Esophagus muscularis mucosa (tissue), 4 donors: ENCODE measurements at places on chromosomes 5 and 9. TPM values are rescaled to one million over a fixed set of nuclear protein-coding genes. Genes with fewer than 3 reads are reported as not detected.

- DNase-seq = no peak
Measured at GRCh38 chr5:57598756-57599155, 116.1 kb upstream of the ACTBL2 start.

- DNase-seq = no peak
Measured at GRCh38 chr9:87857141-87857947, 25.3 kb upstream of the SPATA31E1 start.

- DNase-seq = no peak
Measured at GRCh38 chr5:79699763-79700400, 10.2 kb downstream of the CMYA5 start.

GRCh38 chr5:107517185-107518033 is 153.3 kb downstream of the EFNA5 start:
- no peak for DNase-seq

GRCh38 chr5:107652839-107653607 is 17.7 kb downstream of the EFNA5 start:
- no peak for DNase-seq

DNA sequence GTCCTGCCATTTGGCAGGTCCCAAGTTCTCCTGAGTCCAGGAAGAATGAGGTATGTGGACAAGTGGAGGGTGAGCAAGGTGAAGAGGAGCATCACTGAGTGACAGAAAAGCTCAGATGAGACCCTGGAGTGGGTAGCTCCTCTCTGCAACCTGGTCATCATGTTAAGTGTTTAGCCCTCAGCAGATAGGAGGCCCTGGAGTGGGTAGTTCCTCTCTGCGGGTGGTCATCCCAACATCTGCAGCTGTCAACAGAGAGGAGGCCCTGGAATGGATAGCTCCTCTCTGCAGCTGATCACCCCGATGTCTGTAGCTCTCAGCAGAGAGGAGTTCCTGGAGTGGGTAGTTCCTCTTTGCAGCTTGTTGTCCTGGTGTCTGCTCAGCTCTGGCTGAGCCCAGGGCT is 48.4 kb downstream of the NDUFAF2 start:
- no peak for DNase-seq

PITX1 gene
- total RNA-seq = 8.7 TPM

STRBP gene
- total RNA-seq = 16.1 TPM
